Upper lobe of left lung (tissue), 6 donors: ENCODE measurements at places on chromosomes 7 and 10. TPM values are rescaled to one million over a fixed set of nuclear protein-coding genes. Genes with fewer than 3 reads are reported as not detected.

Gene TMEM229A
- 0.14 TPM for total RNA-seq

Gene CDHR3
- 26.9 TPM for total RNA-seq

Gene PKD2L1
- 8.1 TPM for total RNA-seq

Gene FOXI2
- total RNA-seq = 0.10 TPM

Gene TRIM73
- total RNA-seq = 3.2 TPM

Gene ZNRF2
- 23.2 TPM for total RNA-seq

Gene ANKRD30A
- not detected for total RNA-seq

Gene PAX4
- not detected for total RNA-seq

Gene VAX1
- not detected for total RNA-seq
